ENCODE measurements at places on chromosomes 2 and 18.

DNA sequence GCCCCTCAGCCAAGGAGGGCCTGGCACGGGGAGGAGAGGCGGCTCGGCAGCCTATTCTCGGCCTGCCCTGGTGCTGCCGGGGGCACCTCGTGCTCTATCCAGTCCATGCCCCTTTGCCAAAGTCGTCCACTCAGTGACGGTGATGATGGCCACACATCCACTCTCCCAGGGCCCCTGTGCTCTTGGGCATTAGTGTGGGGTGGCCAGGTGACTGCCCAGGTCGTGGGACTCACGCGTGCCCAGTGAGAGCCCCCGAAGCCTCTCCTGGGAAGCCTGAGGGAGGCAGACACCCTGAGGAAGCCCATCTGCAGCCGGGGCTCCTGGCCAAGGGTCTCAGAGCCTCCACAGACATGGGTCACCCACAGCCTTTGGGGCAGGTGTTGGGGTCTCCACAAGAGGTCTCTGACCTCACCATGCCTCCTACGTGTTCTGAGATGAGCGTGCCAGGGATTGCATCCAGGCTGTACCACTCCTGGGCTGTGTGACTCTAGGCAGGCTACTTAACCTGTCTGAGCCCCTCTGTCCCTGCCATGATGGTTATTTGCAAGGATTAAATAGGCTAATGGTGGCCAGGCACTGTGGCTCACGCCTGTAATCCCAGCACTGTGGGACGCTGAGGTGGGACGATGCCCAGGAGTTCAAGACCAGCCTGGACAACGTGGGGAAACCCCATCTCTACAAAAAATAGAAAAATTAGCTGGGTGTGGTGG is 12.9 kb downstream of the RAMP1 start:
- DNase-seq = no peak

DNA sequence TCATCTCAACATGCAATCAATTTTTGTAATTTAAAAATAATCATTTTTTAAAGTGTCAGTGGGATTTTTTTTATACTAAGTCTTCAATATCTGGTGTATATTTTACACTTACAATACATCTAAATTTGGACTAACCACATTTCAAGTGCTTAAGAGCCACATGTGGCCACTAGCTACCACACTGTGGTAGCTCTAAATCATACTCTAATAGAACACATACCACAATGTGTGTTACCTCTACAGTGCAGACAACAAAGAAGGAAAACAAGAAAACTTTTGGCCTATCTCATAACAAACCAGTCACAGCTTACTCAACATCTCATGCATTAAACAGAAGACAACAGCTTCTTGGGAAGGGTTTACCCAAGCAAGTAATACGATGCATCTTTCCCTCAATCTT is 24.5 kb downstream of the PIAS2 start:
- DNase-seq = no peak

GRCh38 chr18:9184998-9185613 is 48.5 kb downstream of the ANKRD12 start:
- DNase-seq = no peak

- no peak for DNase-seq
Measured at GRCh38 chr2:66568650-66569300, 133.8 kb downstream of the MEIS1 start.

GRCh38 chr2:144546933-144547332 is 27.0 kb upstream of the ZEB2 start:
- peak; percentile 50 for DNase-seq

GRCh38 chr2:32931945-32932709 is 14.6 kb upstream of the LTBP1 start:
- no peak for DNase-seq

DNA sequence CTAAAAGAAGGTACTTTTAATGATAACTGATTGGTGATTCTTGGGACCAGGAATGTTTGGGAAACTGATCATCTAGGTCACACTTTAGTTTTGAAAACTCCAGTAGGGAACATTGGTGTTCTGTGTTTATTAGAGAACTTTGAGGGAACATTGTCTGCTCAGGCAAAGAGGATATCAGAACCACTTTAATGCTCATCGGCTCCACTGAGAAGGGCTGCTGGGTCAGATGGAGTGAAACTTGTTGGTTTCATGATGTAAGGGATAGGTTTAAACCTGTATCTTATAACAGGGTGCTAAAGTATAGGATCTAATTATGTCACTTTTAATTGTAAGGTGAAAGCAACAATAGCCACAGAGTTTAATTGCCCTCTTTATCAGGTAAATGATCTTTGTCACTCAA is 14.2 kb upstream of the POLI start:
- DNase-seq = no peak

DNA sequence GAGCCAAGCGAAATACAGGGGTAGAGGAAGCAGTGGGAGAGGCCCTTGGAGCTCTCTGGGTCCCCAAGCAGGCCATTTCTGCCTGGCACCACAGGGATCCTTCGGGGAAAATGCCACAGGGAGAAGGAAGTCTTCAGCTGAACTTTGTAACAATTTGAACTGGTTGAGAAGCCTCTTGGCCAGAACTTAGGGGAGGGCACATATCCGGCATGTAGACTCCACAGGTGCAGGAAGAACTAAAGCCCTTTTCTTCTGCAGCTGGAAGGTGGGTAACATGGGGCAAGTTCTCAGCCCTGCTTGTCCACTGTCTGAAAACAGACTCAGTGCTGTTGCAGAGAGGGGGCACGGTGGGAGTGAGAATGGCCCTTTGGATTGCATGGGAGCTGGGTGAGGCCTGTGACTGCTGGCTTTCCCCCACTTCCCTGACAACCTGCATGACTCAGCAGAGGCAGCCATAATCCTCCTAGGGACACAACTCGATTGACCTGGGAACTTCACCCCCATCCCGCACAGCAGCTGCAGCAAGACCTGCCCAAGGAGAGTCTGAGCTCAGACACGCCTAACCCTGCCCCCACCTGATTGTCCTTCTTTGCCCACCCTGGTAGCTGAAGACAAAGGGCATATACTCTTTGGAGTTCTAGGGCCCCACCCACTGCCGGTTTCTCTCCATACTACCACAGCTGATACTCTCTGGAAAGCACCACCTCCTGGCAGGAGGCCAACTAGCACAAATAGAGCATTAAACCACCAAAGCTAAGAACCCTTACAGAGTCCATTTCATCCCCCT is 101.6 kb upstream of the FAM136A start:
- DNase-seq = no peak

GRCh38 chr2:207012461-207012860 is 73.1 kb downstream of the CPO start:
- no peak for DNase-seq

DNA sequence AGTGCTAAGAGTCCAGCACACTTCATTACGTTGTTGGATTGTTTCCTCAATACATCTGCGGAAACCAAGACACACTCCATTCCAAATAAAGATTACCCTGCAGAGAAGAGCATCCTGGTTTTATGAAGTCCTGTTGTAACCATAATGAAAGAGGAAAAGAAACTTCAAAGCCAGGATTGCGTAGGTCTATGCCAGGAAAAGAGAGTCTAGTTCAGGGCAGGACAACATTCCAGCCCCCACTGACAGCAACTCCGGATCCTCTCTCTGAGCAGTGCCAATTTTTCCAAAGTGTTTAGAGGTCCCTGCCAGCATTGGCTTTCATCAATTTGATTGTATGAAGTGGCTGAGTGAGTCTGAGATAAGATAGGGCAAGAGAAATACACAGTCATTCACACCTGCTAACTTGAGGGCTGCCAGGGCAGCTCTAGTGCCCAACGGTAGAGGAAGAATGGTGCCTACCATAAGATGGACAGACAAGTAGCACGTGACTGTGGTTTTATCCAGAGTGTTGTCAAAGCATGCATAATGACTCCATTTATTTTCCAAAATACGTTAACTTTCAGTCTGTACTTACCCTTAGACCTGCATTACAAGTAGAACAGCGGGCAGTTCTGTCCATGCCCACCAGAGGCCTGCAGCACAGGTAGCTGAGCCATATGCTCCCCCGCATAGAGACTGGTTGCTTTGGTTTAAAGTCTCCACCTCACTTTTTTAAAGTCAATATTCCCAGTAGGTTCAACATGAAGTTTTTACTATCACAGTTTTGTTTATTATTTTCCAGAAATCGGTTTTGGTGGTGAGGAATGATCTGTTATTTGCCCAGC is 23.7 kb downstream of the PIEZO2 start:
- DNase-seq = no peak

- no peak for DNase-seq
Measured at GRCh38 chr2:119232666-119232993, 9.0 kb downstream of the STEAP3 start.

DNA sequence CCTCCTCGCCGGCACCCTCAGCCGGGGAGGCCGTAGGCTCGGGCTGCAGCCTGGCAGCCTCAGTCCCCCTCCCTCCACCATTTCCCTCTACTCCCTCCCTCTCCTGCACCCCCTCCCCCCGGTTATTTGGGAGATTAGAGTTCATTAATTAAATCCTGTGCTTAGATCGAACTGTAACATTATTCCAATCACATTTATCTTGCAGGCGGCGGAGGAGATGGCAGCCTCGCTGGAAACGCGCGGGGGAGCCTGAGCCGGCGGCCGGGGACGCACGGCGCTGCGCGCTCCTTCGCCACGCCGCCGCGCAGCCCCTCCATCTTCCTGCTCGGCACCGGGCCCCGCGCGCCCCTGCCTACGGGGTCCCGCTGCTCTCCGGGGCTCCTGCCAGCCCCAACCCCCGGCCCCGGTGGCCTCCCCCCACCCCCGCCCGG is at the start of gene ST8SIA3:
Gene ST8SIA3 (plus strand): TSS at position 287 of the 431 bp plus-strand sequence. CDS start 290 bp downstream, outside the sequence.
- no peak for DNase-seq

- no peak for DNase-seq
Measured at GRCh38 chr2:57947398-57947797, 99.2 kb upstream of the VRK2 start.

DNA sequence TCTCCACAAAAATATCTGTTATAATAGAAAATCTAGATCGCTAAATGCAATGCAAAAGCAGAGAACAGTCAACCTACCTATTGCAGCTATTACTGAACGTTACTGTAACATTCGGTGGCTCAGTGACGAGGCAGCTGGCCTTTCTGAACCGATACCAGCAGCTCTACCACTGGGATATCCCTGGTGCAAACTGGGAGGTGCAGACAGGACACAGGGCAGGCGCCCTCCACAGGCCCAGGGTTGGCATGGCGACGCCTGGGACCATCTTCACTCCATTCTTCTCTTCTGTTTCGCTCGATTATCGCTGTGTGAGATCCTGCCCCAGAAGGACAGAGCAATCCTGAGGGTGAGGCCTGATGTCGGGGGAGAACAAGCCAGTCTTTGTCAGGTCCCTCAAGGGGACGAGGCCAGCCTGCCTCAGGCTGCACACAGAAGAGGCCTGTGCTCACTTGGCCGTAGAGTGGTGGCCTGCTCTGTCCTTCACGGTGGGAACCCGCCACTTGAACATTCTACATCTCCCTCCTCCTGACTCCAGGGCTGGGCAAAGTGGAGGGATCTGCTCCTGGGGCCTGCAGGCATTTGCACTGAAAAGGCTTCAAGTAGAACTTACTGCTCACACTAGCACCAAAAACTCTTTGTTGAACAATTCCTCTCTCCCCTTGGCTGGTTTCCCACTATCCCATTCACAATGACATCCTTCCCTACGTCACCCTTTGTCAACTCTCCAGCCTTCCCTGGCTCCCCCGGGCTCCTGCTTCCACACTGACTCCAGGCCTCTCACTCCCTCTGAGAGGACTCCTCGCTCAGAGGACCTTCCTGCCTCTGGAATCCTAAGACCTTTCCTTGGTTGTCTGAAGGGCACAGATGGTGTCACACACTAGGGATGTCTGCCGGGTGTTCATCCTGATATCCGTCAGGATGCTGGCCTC is 49.7 kb downstream of the CYRIA start:
- no peak for DNase-seq

GRCh38 chr2:175560521-175561169 is 379.1 kb upstream of the ATP5MC3 start:
- DNase-seq = no peak

GRCh38 chr2:117293012-117293411 is 521.5 kb upstream of the DDX18 start:
- no peak for DNase-seq

DNA sequence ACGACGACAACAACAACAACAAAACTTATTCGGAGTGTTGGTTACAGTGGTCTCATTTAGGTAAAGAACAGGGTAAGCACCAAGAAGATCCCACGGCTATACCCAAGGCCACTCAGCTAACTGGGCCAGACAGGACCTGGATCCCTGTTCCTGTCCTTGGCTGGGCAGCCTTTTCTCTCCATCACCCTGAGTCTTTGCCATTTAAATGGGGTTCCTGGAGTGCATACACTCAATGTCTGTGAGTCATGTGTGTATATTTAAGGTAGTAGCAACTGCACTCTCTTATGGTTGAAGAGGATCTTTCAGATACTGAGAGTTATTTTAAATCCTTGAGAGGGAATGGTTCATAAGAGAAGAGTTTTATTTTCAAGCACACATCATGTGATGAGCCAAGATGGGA is 35.3 kb downstream of the ADCYAP1 start:
- DNase-seq = no peak

DNA sequence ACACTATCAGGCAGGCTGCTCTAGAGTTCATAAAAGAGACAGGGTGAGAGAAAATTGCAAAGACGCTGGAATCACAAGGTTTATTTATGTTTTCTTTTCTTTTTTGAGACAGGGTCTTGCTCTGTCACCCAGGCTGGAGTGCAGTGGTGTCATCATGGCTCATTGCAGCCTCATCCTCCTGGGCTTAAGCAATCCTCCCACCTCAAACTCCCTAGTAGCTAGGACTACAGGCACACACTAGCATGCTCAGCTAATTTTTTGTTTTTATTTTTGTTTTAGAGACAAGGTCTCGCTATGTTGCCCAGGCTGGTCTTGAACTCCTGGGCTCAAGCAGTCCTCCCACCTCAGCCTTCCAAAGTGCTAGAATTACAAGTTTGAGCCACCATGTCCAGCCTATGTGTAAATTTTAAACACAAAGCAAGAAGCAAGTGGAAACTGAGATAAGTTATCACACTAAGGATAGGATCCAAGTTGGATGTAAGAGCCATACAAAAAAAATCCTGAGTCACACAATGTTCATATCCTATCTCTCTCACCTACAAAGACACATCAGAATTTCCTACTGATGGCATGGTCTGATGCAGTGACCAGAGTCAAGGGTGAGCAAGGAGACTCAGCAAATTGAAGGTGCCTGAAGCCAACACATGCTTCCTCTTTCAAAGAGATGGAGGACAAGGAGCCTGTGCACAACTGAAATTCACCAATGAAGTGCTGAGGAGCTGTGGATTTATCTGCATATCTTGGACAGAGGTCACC is 31.4 kb downstream of the MYL12B start:
- no peak for DNase-seq

DNA sequence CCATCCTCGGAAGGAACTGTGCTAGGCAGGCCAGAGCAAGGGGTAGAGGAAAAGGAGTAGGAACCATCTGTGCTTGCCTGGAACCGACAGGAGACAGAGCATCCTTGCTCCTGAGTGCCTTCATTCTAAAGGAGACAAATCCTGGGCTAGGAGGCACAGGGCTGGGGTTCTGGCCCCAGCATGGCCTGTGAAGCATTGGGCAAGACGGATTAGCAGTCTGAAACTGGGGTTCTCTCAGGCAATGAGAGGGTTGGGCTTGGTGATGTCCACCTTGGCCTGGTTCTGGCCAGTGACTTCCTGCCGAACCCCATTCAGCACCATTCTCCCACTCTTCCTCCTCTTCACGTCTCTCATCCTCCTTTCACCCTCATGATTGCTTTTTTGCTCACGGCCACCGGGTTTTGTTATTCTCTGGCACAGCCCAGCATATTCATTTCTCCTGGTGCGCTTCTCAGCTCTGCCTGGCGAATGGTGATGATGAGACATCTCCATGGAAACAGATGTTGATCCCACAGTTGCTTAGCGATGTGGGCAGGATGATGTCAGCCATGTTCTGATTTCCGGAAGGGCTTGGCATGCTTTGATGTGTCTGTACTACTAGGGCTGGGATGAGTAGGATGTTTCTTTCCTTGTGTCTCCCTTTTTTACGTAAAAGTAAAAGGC is 127.7 kb downstream of the CAPN13 start:
- DNase-seq = no peak

GRCh38 chr18:44816477-44816876 is 135.8 kb downstream of the SETBP1 start:
- DNase-seq = no peak
